ENCODE measurements at places on chromosomes 5 and 9.

DNA sequence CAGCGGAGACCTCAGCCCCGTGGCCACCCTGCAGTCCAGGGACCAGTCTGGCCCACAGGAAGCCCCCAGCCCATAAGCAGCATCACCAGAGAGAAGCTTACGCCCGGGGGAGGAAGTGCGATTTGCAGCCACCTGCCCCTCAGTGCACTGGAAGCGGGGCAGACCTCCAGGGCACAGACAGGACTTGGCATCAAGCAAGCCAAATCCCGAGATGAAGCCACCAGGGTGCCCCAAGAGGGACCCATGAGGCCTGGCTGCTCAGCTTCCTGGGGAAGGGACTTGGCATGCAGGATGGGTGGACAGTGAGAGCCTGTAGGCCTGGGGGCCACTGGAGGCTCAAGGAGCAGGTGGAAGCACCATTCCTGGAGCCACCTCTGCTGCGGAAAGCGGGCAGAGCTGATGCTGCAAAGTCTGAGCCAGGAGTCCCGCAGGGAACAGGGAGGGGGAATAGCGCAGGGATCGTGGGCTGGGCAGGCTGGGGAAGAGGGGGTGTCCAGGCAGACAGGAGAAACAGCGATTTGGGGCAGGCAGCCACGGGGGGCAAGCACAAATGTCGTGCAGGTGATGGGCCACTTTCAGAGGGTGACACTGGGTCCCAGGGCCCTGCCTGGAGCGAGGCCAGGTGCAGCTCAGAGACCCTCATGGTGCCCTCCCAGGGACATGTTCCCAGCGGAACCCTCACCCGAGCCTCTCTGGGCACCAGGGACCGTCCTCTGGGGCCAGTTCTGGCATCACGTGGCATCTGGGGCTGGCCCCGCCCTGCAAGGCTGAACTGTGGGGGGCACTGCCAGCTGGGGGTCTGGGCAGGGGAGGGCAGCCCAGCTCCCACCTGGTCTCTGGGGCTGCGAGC, 3.2 kb downstream of the LRRC26 start:
- DNase-seq: no peak

- no peak for DNase-seq
These were observed 1.2 kb downstream of the SURF4 start for GRCh38 chr9:133374612-133375115.

GRCh38 chr5:123809594-123810221, 297.7 kb downstream of the CSNK1G3 start:
- DNase-seq: peak; percentile 99

- no peak for DNase-seq
These were observed 3.9 kb downstream of the SEPTIN8 start for GRCh38 chr5:132773114-132773513.

GRCh38 chr9:108416324-108416723, 439.5 kb downstream of the ACTL7B start:
- no peak for DNase-seq

DNA sequence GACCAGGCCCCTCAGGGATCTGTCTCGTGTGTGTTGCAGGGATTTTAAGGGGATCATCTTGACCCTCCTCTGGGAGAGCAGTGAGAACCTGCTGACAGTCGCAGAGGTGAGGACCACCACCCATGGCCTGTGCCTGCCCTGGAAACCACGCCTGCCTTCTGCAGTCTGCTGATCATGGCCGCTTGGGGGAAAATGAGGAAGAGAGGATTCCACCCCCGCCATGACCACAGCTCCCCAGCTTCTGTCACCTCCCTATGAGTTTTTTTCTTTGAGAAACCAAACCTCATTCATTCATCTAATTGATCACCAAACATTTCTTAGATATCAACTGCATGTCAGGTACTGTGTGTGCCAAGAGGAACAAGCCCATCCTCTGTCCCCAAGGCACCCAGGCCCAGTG, 46.3 kb upstream of the TDRD7 start:
- DNase-seq: no peak

- DNase-seq: no peak
These were observed 1.3 kb downstream of the SPTAN1 start for GRCh38 chr9:128553728-128554127.

- DNase-seq: no peak
These were observed 448.6 kb upstream of the MPDZ start for GRCh38 chr9:13728131-13728530.

- peak; percentile 52 for DNase-seq
These were observed 10.8 kb downstream of the FIBCD1 start for GRCh38 chr9:130927995-130928900.
